NCI-H524 (cell line): ENCODE measurements at places on chromosomes 4 and X.

DNA sequence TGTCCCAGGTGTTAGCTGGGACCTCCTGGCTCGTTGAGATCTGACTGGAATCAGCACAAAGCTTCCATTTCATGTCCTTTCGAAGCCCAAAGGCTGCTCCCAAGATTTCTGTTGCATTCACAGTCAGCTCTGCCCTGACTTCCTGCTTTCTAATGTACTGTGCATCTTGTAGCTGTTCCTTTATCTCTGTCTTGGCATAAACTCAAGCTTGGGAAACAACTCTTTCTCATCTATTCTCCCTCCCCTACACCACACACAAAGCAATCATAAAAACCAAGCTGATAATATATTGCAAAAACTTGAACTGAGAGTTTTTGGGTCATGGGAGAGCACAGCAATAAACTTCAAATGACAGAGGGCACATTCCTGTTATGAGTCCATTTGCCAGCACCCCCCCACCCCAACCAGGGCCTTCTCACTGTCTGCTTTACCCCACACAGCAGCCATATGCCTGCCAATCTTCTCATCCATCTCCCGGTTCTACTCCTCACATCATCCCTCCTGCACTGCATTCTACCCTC is 76.3 kb downstream of the SYNPO2 start:
- DNase-seq: no peak

DNA sequence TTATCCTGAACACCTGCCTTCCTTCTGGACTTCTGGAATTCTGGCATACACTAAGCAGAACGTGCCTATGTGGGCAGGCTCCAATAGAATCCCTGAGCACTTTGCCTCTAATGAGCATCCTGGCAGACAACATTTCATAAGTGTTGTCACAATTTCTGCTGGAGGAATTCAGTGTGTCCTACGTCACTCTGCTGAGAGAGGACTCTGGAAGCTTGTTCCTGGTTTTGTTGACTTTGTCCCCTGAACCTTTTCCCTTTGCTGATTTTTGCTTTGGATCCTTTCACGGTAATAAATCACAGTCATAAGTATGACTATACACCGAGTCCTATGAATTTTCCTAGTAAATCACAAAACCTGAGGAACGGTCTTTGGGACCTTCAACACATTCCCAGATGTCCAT is 43.2 kb downstream of the MTMR8 start:
- no peak for DNase-seq

DNA sequence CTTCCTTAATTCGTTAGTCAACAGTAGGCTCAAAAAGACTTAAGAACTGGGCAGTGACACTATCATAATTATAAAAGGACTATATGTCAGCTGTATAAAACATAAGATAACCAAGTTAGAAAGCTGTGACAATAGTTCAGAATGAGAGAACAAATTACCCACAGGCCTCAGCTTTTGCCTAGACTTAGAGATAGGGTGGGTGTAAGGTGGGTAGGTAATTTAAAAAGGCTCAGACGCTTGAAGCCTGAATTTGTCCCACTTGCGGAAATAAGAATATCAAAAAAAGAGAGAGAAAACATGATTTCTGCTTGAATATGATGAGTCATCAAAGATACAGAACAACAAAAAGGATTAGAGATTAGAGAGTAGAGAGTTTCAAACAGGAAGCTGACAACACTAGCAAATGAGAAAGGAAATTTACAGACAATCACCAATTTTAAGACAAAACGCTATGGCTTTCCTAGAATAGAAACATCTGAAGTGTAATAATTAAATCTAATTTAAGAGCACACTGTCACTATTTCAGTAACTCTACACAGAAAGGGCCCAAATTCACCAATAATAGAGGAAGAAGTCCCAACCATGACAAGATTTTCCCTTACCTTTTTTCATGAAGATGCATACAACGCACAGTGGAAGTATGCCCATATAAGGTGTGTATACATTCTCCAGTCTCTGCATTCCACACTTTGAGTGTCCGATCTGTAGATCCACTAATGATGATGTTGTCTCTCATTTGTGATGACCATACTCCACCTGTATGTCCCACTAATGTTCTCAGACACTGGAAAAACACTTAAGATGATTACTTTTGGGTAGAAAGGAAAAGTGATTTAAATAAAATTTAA is 208.1 kb downstream of the FBXW7 start:
- no peak for DNase-seq

DNA sequence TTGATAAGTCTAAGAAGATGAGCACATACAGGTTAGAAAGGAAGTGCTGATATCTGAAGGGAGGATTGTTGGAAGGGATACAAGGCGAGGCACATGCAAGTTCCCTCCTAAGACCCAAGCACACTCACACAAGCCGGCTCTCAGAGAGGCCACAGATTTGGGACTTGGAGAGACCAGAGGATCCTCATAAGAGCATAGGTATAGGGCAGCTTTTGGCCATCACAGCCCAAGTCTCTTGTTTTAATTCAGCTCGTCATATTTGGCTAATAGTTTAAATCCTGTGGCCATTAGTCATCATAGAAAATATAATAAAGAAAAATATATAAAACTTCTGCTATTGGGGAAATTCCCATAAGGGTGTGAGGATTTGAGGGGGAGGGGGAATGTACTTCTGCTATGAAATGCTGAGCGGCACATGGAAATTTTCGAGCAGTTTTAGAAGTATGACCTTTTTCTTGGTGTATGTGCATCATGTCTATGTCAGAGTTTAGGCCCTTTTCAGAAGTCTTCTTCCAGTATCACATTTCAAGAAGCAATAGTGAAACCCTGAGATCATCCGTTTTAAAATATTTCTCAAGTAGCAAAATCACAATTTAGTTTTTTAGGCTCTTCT is 97.7 kb downstream of the NFKB1 start:
- no peak for DNase-seq

DNA sequence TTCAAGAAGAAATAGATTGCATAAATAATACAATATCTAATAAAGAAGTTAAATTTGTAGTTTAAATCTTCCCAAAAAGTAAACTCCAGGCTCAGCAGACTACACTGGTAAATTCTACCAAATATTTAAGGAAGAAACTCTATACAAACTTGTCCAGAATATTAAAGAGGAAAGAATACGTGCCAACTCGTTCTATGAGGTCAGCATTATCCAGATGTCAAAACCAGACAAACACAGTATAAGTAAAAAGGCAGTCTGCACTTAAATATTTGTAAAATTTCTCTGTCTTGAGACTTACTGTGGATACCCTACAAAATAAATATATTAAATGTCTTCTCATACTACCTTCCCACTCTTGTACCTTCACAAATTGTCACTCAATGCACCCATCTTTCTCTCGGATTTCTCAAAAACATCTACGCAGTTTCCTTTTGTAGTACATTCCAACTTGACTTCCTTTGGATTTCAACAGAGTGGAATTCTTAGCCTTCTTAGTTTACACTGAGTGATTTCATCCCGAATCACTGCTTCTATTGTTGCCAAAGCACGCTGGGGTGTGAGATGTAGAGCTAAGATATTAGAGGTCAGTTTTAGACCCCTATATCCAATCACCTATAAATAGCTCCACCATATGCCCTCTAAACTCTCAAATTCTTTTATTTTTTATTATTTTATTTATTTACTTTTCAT is 71.6 kb upstream of the MAB21L2 start:
- no peak for DNase-seq

DNA sequence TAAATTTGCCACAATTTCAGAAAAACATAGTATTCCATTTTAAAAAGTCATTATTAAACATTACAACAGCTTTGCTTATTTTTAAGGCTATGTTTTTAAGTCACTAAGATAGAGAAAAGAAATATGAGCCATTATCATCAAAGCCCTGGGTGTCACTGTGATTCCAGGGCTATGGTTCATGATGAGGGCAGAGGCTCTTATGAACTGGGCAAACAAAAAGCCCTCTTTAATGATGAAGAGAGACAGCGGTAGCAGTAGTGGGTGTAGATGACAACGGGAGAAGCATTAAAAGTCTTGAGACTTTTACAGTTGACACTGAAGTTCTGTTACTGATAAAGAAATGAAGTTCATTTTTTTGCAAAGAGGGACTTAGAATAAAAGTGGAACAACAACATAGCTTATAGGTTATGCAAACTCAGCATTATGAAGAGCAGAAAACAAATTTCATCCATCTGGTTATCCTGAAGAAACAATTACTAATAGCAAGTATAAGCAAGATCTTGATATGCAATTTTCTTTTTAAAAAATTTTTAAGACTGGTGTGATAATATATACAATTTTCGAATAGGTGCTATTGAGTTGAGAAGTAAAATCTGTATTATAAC is 202.7 kb upstream of the ETNPPL start:
- no peak for DNase-seq

DNA sequence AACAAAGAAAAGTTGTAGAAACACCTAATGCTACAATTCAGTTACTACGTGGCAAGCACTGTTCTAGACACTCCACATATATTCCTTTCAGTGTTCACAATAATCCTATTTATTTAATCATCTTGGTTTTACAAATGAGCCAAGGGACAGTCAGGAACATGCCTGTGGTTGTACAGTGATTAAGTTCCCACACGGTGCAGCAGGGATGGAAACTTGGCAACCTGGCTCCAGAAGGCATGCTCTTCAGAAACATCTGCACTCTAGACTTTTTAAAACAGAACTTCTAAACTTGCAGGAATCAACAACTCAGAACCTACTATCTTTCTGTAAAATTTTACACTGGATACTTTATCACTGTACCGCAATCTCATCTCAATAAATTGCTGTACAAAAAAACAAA is 32.1 kb downstream of the TAPT1 start:
- DNase-seq: no peak

DNA sequence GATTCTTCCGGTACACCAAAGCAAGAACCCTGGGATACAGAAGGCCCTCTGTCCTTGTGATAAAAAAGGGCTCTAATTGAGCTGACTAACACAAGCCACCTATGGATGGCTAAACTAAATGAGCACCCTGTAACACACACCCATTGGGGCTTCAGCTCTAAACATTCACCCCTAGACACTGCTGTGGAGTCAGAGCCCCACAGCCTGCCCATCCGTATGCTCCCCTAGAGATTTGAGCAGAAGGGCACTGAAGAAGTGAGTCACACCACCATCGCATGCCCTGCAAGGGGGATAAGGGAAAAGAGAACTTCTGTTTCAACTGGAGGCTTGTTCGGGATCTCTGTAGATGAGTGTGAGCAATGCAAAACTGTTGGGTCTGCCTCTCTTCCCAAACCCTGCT is 545.2 kb downstream of the KCTD8 start:
- no peak for DNase-seq

GRCh38 chrX:118855681-118856310 is 32.2 kb downstream of the ZCCHC12 start:
- no peak for DNase-seq

GRCh38 chr4:945274-946102 is 13.2 kb downstream of the TMEM175 start:
- no peak for DNase-seq

DNA sequence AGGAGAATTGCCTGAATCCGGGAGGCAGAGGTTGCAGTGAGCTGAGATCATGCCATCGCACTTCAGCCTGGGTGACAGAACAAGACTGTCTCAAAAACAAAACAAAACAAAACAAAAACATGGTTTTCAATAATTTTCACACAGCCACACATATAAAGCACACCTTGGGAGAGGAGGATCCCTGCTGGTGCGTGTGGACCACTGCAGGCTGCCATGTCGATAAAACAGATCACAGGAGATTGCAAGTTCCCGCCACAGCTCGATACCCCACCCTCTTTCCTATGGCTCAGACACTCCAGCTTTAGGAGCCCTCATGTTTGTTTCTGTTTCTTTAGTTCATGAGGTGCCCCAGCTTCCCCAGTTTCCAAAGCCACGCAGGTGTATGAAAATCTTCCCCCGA is 31.3 kb upstream of the CLDN24 start:
- no peak for DNase-seq

DNA sequence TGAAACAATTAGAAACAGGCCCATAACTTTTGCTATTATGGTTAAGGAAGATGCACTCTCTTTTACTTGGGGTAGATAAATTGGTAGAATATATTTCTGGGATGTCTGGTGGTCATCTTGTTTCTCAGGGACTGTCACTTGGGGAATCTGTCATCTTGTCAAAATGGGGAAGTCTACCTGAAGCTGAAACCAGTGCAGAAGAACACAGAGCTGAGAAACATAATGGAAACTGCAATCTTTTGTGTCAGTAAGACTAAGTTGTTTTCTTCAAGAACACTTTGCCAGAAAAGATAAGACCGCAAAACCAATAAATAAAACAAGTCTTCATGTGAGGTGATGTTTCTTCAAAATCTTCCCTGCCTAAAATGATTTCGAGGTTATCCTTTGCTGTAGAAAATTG is 92.0 kb downstream of the NAA11 start:
- DNase-seq: no peak

DNA sequence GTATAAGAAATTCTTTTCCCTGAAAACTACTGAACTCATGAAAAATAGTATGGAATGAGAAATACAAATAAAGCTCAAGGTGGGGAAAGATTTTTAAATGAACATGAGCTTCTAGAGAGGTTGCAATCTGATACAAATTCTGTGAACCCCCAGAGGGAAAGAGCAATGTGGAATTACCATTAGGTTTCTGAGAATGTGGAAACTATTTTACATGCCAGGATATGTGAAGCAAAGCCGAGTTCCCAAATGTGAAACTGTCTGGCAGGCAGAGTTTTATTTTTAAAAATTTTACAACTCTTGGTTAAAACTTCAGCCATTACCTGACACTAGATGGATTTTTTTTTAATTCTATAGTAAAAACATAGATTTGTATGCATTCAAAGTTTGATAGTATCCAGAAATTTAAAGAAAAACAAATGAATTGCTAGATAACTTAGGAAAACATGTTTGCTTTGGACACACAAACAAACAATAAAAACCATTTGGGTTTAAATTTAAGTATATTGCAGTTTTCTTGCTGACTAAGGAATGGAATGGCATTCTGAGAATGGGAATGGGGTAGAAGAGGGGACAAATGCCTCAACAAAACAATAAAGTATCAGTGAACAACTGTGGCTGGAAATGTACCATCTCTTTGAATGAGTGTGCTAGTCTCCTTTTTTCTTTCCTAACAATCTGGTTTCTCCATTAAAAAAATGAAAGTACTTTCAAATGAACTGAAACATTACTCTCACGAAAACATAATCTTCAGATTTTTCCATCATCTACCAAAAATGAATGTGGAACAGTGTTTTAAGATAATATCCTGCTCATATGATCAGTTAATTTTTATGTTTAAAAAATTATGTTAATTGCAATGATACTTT is 99.6 kb downstream of the PCDH18 start:
- no peak for DNase-seq

GRCh38 chr4:141713771-141714445 is 77.5 kb downstream of the IL15 start:
- DNase-seq: no peak

- DNase-seq: no peak
Measured at GRCh38 chrX:109878236-109878635, 124.7 kb upstream of the TMEM164 start.

DNA sequence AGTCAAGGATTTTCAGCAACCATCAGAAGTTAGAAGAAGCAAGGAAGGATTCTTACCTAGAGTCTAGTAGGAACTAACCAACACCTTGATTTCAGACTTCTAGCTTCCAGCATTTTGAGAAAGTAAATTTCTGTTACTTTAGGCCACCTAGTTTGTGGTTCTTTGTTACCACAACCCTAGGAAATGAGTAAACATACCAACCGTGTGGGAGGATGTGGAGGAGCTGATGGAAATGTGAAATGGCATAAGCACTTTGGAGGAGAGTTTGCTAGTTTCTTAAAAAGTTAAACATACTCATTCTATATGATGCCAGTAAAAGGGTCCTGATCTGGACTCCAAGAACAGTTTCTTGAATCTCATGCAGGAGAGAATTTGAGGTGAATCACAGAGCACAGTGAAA is 679.4 kb downstream of the PDHA2 start:
- no peak for DNase-seq

- DNase-seq: no peak
Measured at GRCh38 chrX:124931958-124932357, 387.7 kb upstream of the TEX13C start.

- peak; percentile 69 for DNase-seq
Measured at GRCh38 chrX:22748093-22748999, 251.4 kb upstream of the DDX53 start.
